ENCODE measurements at places on chromosomes 6 and 20.

DNA sequence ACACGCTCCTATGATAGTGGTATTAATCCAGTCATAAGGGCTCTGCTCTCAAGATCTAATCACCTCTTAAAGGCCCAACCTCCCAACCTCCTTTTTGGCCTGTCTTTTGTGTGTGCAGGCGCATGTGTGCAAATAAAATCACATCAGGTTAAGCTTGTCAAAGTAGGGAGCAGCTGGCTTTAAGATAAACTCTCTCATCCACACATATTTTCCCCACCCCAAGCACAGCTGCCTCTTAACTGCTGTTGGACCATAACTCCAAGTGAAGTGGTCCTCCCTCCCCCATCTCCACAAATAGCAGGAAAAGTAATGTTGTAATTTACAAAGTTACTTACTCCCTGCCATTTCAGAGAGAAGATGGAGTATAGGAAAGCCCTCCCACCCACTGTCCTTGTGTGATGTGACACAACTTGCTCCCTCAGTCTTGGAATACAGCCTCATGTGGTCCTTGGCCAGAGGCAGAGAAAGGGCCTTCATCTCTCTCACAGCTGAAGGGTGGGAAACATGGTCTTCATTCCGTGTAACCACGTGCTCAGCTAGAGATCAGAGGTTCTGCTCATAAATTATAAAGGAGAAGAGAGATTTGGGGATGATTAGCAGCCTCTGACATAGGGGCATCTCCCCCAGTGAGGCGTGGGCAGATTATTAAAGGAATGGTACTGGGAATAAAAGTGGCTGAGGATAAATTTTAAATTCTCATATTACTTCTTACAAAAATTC, 74.8 kb upstream of the TPD52L1 start:
- H3K27me3 ChIP-seq: no peaks in the 10 kb centered on the region
- no peak overlapping the region for H3K27ac ChIP-seq
- DNase-seq: no peak
- H3K4me3 ChIP-seq: no peak overlapping the region
- no peaks in the 10 kb centered on the region for H3K36me3 ChIP-seq

- no peaks in the 10 kb centered on the region for H3K4me1 ChIP-seq
- no peaks in the 10 kb centered on the region for H3K27me3 ChIP-seq
- H3K4me3 ChIP-seq: no peak overlapping the region
Observed at GRCh38 chr6:3643921-3644738, 107.4 kb downstream of the PXDC1 start.

DNA sequence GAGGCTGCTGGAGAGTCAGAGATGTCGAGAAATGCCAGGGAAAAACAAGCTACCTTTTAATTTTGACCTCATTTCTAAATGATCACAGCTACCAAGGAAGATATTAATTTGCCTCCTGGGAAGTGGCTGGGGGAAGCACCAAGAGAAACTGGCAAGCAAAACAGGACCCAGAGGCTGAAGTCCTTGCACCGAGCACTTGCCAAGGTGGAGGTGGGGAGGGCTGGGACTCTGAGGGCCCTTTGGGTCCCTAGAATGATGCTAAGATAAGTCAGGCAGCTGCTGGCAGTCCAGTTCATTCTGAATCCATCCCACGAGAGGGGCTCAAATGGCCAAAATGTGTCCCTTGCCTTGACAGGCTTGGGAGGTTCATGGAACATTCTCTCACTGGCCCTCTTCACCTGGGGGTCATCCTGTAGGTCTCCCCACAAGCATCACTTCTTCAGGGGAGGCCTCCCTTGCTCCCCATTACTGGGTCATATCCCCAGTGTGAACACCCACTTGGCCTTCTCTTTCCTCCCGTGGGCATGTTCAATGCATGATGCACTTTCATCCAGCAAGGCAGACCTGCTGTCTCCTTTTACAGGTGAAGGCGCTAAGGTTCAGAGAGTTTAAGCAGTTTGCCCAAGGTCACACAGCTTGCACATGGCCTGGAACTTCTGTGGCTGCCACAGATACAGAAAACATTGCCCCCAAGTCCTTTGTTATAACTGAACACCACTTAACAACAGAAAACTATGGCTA, 39.1 kb upstream of the BLCAP start:
- H3K27ac ChIP-seq: no peak overlapping the region
- no peaks in the 10 kb centered on the region for H3K4me1 ChIP-seq
- no peak overlapping the region for H3K4me3 ChIP-seq
- H3K36me3 ChIP-seq: no peaks in the 10 kb centered on the region
- no peak for DNase-seq
- H3K27me3 ChIP-seq: peaks cover 8% of the 10 kb centered on the region

GRCh38 chr6:39303425-39304153, 10.6 kb downstream of the KCNK17 start:
- no peaks in the 10 kb centered on the region for H3K27me3 ChIP-seq
- H3K27ac ChIP-seq: no peak overlapping the region
- no peaks in the 10 kb centered on the region for H3K36me3 ChIP-seq

- H3K4me3 ChIP-seq: no peak overlapping the region
- no peaks in the 10 kb centered on the region for H3K36me3 ChIP-seq
- H3K27me3 ChIP-seq: no peaks in the 10 kb centered on the region
- H3K4me1 ChIP-seq: no peaks in the 10 kb centered on the region
Observed at GRCh38 chr6:64428186-64428585, 792.6 kb downstream of the PHF3 start.

DNA sequence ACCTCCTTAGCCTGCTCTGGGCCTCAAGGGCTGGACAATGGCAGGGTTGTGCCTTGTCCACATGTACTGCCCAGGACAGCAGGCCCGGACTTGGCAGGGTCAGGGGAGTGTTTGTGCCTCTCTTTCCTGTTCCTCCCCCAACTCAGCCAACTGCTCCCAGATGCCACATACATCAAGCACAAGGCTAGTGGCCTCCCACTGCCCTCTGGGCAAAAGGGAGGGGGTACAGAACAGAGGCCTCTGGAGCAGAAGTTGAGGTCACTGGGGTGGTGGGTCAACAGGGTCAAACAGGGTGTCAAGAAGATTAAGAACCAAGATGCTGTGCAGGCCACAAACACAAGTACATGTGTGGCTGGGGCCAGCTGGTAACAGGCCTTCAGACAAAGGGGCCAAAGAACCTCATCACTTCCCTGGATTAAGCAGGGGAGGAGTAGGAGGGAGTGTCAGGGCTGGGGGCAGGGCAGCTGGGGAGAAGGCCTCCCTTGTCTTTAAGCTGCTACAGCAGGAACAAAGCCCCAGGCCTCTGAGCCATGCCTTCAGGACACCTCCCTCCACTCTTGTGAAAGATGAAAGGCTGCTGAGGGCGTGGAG, 36.0 kb downstream of the KCNK5 start:
- no peak for DNase-seq
- H3K4me1 ChIP-seq: no peaks in the 10 kb centered on the region
- no peaks in the 10 kb centered on the region for H3K36me3 ChIP-seq
- no peak overlapping the region for H3K4me3 ChIP-seq
